ENCODE measurements at places on chromosomes 2 and 18.

DNA sequence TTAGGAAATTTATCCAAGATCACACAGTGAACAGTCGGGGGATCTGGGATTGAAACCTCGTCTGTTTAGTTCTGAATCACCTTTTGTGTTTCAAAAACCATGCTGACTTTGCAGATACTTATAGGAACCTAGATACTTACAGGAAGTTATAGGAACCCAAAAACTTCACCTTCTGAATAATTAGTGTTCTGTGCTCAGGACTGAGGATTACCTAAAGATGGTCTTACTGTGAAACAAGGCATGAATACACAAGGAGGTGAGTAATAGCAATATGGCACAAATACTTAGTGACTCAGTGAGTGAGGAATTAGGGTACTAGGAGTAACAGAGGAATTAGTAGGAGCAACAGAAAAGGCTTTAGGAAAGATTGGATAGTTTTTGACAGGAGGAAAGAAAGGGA, 145.5 kb downstream of the LRATD1 start:
- DNase-seq = no peak

DNA sequence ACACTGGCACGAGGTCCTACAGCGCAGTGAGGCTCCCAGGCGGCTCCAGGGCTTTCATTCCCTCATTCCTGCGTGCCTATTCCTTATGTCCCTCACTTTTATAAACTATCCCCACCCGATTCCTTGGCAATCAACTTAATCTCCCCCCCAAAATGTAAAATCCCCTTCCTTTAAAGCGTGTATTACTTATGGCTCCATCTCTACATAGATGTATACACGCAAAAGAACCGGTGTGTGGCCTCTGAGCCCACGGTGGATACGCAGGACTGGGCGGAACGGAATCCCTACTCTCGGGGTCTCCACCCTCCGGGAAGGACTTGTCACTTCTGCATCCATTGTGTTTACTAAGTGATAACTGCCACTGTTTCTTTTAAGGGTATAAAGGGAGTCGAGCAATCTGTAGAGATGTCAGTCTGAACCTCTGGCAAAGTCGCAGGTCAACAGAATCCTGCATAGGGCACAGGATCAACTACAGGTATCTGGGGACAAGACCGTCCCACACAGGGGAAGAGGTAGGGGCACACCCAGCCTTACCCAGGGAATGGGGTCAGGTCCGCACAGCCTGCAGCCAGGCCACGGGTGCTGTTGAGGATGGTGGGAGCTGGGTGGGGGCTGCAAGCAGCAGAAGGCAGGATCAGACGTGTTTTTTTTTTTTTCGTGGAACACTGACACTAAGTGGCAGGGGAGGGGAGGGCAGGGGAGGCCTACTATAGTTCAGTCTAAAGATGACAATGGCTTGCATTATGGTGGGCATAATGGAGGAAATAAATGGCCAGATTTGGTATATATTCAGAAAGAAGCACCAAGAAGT, 42.1 kb downstream of the HDLBP start:
- DNase-seq = no peak

DNA sequence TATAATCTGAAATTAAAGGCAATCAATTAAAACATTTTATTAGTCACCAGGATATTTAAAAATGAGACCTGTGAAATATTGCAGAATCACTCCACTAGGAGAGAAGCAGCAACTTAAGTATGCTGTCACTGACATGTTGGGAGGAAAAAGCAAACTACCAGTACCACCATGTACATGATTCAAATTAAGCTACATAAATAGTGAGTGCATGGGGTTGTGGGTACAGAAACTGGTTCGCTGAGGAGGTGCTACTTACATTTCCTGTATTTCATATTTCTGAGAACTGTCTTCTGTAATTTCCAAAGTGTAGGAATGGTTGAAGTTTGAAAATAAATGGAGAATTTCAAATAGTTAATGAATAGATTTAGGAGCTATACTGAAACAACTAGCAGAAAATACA, 7.9 kb upstream of the NR4A2 start:
- DNase-seq = no peak

- DNase-seq = no peak
Measured at GRCh38 chr2:39289609-39290008, 45.8 kb upstream of the CDKL4 start.

GRCh38 chr2:88127888-88128653, at the start of gene FABP1:
Gene FABP1 (minus strand): TSS chr2:88128062. CDS start chr2:88128017, 45 bp downstream.
- no peak for DNase-seq

DNA sequence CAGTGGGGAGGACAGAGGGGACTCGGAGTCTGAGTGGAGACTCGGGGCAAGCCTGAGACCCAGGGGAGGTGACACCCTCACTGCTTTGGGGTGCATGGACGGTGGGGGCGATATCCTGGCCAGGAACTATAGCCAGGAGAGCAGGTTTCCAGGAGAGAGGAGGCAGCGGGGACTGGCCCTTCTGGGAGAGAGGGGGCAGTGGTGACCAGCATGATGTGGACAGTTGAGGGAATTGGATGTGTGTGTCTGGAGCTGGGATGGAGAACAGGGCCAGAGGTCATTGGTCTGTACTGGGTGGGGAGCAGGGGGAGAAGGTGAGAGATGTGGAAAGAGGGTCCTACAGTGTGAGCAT, 63.6 kb downstream of the ACKR3 start:
- DNase-seq = no peak

DNA sequence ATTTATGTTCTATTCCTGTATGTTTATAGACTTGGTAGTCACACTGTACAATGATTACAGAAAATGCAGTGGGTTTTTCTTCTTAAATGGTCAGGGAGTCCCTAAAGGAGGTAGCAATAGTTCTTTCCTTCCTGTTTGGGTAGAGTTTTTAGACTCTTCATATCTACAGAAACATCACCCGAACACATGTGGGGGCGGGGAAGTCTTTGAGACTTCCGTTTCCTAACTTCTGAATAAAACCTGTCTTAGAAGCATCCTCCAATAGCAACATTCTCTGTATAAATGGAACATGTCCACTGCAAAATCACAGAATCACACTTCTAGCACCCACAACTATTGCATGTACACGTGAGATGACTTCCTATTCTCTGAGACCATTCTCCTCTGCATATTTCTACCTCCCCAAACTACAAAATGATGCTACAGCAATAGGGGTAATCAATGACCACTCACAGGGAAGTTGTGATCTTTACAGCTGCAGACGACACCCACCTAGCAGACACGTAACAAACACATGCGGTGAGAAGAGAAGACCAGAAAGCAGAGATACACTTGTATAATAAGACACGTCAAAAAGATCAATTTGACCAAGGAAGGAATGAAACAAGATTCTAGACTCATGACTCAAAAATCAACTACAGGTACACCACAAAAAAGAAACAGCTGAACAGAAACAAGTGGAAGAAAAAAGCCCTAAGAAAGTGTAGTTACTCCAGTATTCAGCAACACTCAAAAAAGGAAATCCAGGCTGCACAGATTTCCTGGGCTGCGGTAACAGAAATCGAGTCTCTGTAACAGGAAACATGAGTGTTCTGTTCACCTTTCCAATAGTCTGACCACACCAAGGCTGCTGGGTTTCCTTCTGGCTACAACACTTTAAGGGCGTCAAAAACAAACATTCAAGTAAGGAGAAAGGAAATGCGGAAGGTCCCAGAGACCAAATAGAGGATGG, 120.4 kb downstream of the ZNF516 start:
- peak; percentile 50 for DNase-seq

GRCh38 chr2:74593826-74594772, 39.6 kb downstream of the DOK1 start:
- DNase-seq = no peak

DNA sequence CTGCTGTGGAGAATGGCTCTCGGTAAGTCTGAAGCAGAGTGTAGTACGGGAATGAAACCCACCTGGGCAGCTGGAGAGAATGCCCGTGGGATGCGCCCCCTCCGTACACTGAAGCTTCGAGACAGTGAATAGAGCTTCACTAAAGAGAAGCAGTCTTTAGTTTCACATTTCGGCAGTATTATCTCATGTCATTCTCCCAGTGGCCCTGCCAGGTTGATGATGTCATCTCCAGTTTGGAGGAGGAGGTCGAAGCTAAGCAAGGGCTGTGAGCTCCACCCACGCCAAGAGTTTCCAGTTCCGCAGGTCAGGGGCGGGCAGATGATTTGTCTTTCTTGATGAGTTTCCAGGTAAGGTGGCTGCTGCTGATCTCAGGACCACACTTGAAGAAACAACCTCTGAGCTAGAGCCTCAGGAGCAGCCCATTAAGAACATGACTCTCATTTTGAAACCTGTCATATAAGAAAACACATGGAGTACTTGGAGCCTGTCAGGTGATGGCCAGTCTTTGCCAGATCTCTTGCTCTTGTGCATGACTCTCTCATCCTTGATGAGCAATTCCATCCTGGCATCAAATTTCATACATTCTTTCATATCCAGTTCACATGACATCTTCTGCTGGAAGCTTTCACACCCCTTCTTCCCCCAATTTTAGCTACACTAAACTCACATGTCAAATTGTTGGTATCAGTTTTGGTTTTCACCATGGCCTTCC, 475.0 kb downstream of the RNF144A start:
- no peak for DNase-seq

GRCh38 chr2:43105586-43106558, 120.5 kb downstream of the ZFP36L2 start:
- DNase-seq = no peak

GRCh38 chr2:190578158-190579057, 43.9 kb upstream of the NEMP2 start:
- no peak for DNase-seq

DNA sequence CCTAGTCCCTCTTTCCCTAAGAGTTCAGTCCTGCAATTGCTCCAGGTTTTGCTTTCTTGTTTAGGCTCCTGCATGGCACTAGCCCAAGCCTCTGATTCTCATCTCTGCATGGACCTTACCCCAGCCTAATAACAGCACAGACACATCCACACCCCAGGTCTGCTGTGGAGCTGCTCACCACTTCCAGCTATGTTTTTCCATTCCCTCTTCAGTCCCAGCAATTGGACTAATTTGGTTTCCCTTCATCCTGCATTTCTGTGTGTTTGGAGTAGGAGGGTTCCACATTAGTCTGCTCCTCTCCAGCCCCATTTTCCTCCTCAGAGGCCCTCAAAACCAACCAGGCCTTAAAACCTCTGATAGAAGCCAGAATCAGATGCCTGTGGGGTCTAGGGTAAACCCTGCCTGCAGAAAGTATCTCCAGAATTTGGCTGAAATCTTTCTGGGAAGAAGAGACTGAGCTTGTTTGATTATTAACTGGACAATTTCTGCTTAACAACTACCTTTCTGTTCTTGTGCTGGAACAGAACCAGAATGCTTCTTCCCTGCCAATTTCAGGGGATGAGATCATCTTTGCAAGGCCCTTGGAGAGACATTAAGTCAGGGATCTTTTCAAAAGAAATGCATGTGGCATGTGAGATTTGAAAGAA, 95.9 kb downstream of the GFPT1 start:
- no peak for DNase-seq

GRCh38 chr2:186771395-186771794, 77.5 kb downstream of the FAM171B start:
- DNase-seq = no peak

GRCh38 chr2:238408615-238409340, 17.9 kb upstream of the ASB1 start:
- DNase-seq = no peak

GRCh38 chr2:152086231-152086630, 12.6 kb downstream of the CACNB4 start:
- no peak for DNase-seq

Data from activated T-helper 1 cell treated with anti-CD3 and anti-CD28 coated beads, Interleukin-12 subunit alpha, Interleukin-12 subunit beta, Interleukin-2, Interleukin-4 antibody, amounts not matched to agents 30 ng/mL and 10 ng/mL and 1 ng/mL, durations not matched to agents 14 hours and 24 hours and 36 hours (primary cell).